GM04504 (cell line): ENCODE measurements at places on chromosomes 11 and 22.

- no peak for DNase-seq
Measured at GRCh38 chr11:100832829-100833228, 145.7 kb downstream of the ARHGAP42 start.

DNA sequence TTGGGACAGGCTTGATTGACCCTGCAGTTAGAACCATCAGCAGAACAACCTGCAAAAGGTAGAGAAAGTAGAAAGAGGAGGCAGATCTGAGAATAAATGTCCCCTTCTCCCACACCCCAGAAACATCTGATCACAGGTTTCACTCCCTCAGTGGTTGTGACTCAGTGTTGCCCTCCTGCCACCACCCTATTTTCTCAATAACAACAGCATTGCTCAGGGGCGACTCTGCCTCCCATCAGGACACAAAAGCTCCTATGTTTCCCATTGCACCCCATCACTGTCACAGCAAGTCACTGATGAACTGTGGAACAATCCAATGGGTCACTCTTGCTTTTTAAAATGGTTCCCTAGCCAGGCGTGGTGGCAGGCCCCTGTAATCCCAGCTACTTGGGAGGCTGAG, 110.2 kb downstream of the RASSF10 start:
- DNase-seq: no peak

GRCh38 chr11:119937412-119937811, 200.5 kb downstream of the TRIM29 start:
- no peak for DNase-seq

DNA sequence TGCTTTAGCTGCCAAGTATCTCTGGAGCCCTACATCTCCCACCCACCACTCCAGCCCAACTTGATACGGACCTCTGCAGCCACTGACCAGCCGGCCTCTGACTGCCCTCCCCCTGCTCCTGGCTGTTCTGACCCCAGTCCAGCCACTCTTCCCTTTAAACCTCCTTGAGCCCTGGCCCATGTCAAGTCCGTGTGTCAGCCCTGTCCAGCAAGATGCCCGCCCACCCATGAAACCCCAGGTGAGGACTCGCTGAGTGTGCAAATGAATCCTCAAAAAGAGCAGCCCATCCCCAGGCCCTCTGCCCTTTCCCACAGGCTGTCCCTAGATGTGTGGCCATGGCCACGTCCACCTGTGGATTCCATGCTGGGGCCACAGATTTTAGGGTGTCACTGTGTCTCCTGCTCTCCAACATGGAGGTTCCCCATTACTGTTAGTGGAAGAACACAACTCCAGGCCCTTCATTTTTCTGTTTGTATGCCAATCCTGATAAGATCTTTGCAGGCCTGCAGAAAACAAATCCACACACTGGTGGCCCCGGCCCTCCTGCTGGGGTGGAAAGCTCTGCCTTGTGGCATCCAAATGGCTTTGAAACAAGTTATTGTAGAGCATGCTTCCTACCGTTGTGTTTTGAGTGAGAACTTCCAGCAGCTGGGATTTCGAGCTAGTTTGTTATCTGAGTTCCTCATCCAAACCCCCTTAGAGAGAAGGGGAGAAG, 22.7 kb upstream of the ADORA2A start:
- DNase-seq: no peak

DNA sequence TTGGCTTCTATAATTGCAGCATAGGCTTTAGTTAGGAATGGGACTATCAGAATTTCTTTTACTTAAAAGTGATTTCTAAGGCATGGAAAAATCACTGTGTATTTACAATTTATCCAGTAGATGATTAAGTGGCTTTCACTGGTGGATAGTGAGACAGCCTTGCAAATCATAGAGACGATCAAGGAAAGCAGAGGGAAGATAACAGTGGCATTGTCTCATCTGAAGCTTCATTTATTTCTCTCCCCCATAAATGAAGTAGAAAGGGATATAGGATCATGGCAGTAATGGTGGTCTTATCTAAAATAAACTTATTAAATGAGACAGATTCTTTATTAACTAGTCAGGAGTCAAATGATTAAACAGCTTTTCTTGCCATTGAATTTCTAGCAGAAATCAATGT, 224.2 kb upstream of the ANO5 start:
- no peak for DNase-seq
